ENCODE measurements at places on chromosomes 4 and X.

- DNase-seq: peak; percentile 28
Measured at GRCh38 chrX:133985164-133985966, at the start of gene GPC3. Gene GPC3 (minus strand): TSS chrX:133985594.

DNA sequence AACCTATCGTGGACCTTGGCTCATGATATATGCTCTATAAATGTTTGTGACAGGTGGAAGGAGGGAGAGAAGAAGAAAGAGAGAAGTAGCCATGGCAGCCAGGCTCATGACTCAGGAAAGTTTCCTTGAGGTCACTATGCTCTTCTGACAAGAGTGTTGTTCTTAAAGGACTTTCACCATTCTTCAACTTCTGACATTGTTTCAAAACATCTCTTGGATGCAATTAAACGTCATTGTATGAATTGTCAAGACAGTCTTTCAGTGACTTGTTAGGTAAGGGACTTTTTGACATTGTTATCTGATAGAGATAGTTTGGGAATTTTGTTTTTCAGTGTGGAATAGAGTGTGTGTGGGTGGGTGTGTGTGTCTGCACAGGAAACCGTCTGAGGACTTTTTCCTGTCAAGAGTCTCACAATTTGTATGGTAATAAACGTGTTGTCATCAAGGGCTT, 617.0 kb downstream of the MID1IP1 start:
- no peak for DNase-seq

DNA sequence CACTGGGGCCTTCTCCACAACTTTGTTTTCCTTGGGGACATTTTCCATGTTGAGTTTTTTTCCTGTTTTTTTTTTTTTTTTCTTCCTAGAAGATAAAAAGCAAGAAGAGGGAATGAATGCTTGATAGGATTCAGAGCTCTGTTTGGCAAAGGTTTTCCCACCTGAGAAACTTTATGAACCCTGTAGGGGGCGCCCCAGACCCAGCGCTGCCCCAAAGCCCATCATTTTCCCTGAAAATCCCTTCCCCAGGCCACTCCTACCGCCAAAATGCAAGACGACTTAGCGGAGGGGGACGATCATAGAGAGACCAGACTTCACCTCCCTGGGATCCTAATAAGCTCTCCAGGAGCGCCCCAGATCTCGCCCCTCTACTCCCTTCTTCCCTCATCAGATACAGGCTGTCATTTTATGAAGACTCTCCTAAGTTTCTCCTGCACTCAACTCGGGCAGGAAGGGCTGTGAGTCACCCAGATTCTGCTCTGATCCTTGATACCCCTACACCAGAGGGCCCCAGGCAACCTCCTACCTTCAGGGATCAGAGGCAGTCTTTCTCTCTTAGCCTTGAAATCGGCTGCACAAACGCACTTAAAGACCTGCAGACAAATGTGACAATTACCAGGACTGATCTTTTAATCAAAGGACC, 1.4 kb downstream of the BEX5 start:
- DNase-seq: no peak

GRCh38 chr4:10188400-10189004, 71.9 kb upstream of the WDR1 start:
- no peak for DNase-seq

GRCh38 chrX:139739138-139739537, 31.2 kb upstream of the MCF2 start:
- no peak for DNase-seq

DNA sequence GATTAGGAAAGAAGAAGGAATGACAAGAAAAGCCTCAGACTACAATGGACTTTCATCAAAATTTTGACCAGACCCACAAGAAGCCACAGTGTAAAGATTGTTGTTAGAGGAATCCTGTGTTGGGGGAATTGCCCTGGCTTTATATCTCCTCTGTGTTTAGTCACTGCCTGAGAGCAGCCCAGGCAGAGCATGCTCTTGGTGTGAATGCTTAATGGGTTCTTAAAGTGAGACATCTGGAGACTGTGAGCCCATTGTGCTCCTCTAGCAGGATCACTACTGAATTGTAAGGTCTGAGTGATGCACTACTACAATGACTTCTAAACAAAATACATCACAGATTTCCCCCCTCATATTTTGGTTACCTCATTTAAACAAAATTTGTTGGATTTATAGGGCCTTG, 1860.5 kb upstream of the ADGRL3 start:
- DNase-seq: no peak

DNA sequence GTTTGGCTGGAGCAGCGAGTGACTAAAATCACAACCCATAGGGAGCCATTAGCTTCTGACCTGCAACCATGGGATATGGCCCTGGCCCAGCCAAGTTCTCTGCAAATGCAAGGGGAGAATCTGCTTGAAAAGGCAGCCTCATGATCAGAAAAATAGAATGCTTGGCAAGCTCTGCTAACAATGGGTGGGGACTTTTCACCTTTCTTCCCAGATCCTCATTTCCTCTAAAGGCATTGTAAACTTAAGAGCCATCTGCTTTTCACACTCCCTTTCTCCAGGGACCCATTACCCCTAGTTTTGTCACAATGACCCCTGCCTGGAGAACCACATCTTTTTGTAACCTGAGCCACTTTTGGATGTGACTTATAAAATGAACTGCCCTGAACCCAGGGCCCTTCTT, 104.3 kb downstream of the PARM1 start:
- no peak for DNase-seq

DNA sequence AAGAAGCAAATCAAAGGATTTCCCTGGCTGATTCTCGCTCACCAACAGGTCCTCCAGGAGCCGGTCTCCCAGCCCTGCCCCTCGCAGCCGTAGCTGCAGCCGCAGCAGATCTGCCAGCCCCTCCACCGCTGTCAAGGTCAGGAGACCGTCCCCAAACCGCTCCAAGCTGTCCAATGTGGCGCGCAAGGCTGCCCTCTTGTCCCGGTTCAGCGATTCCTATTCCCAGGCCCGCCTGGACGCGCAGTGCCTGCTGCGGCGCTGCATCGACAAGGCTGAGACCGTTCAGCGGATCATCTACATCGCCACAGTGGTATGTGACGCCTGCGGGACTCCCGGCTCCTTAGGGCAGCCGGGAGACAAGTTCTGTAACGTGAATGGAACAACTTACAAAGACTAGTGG, 25.6 kb downstream of the SPATA18 start:
- DNase-seq: no peak

DNA sequence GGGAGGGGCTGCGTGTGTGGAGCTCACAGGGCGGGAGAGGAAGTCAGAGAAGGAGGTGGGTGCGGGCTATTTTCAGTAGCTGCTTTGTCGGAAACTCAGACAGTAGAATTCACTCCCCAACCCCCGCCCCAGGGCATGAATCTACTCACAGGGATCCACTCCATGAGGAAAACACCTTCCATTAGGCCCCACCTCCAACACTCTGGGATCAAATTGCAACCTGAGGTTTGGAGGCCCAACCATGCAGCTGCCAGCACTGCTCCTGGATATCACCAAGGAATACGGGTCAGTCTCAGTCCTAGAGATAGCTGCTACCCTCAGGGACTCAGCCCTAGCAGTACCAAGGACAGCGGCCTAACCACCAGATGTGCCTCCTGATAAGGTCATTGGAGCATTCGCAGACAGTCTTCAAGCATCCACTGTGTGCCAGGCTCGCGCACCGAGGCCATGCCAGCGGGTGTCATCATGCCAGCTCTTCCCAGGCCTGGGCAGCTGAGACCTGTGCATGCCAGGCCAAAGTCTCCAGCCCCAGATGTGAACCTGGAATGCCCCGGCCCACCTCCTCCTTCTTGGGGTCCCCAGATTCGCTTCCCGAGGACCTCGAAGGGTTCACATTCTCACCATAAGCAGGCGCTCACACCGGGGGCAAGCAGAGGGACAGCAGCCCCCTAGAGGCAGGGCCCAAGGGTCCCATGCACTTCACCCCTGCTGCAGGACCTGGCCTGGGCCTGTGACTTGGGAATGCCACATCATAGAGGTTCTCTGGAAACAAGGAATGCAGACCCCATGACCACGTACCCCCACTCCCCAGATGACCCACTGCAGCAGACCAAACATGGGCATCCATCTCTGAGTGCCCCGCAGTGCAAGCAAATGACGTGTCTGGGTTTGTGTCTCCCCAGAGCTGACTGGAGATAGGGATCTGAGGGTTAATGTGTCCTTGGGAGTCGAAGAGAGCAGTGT, 102.3 kb downstream of the ADRA2C start:
- no peak for DNase-seq

Measured in stimulated activated CD4-positive, alpha-beta T cell treated with anti-CD3 and anti-CD28 coated beads, Interleukin-2, amount 100 ng/mL, for 4 hours (primary cell).